Neural progenitor cell (in vitro differentiated cells): ENCODE measurements at places on chromosomes 16 and 17. TPM values are rescaled to one million over a fixed set of nuclear protein-coding genes. Genes with fewer than 3 reads are reported as not detected.

Gene GINS2
- total RNA-seq, result 47.9 and 51.9 TPM in 2 replicates

Gene TUBB3
- 41.4 and 107 TPM in 2 replicates for total RNA-seq

Gene KIF2B
- total RNA-seq, result not detected in 2 replicates

Gene MYL4
- total RNA-seq, result 0.37 and 0.93 TPM in 2 replicates

Gene CCNF
- total RNA-seq, result 41.6 and 67.3 TPM in 2 replicates

Gene TEDC2
- total RNA-seq, result 29.1 and 62.1 TPM in 2 replicates

Gene KLHL10
- 0.65 TPM in 1 of 2 replicates, not detected in the other for total RNA-seq

Gene CES1
- total RNA-seq, result 0.34 TPM in 1 of 2 replicates, not detected in the other

Gene PRSS8
- total RNA-seq, result 2.7 and 17.6 TPM in 2 replicates

Gene ASIC2
- total RNA-seq, result 0.87 and 2.3 TPM in 2 replicates

Gene CLEC19A
- 1.9 and 8.2 TPM in 2 replicates for total RNA-seq

Gene RND2
- 35.0 and 46.0 TPM in 2 replicates for total RNA-seq

Gene PLD6
- total RNA-seq, result 0.22 and 1.2 TPM in 2 replicates

Gene KRT16
- not detected in 2 replicates for total RNA-seq

Gene OR3A3
- total RNA-seq, result not detected in 2 replicates
